Neural crest cell (in vitro differentiated cells): ENCODE measurements at places on chromosomes 6 and 20.

GRCh38 chr6:168219804-168220203, 99.8 kb downstream of the DACT2 start:
- no peak for DNase-seq

DNA sequence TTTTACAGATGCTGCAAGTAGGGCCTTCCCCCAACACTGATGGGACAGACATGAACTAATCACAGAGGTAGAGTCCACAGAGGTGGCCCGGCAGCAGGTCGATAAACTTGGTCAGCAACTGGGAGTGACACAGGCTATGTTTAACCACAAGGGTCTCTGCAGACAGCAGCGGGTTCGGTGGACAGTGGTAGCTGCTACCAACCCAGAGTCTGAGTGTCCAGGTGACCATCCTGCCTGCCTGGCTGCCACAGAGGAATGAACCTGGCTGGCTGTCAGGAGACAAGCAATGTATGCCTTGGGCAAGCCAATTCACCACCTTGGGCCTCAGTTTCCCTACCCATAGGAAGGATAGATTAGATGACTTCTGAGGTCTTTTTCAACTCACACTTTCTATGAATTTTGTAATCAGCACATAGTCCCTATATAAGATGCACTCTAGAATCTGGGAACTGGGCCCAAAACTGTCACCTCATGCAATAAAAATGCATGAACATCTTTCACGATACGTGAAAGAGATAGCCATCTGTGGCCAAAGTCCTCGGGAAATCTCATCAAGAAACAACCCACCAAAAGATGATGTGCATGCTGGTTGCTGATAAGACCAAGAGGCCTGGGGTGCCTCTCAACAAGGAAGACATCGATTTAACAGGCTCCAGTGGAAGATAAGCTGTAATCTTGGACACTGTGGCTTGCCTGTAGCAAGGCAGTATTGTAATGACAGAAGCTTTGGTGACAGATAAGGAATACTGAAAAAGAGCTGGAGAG, 30.5 kb downstream of the MDGA1 start:
- DNase-seq, result no peak

DNA sequence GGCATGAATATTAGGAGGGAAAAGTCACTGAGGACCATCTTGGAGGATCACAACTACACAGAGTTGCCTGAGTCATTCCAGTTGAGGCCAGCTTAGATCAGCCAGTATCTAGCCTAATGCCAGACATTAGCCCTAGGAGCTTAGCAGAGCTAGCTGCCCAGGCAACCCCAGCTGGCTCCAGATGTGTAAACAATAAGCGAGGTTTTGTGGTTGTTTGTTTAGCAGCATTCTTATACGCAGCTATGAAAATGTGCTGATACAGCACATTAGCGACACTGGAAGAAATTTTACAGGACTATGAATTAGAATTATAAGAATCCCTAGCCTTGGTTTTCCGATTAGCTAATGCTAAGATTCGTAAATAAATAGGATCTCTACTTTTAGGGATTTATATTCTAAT, 59.3 kb downstream of the BTBD3 start:
- DNase-seq, result no peak

DNA sequence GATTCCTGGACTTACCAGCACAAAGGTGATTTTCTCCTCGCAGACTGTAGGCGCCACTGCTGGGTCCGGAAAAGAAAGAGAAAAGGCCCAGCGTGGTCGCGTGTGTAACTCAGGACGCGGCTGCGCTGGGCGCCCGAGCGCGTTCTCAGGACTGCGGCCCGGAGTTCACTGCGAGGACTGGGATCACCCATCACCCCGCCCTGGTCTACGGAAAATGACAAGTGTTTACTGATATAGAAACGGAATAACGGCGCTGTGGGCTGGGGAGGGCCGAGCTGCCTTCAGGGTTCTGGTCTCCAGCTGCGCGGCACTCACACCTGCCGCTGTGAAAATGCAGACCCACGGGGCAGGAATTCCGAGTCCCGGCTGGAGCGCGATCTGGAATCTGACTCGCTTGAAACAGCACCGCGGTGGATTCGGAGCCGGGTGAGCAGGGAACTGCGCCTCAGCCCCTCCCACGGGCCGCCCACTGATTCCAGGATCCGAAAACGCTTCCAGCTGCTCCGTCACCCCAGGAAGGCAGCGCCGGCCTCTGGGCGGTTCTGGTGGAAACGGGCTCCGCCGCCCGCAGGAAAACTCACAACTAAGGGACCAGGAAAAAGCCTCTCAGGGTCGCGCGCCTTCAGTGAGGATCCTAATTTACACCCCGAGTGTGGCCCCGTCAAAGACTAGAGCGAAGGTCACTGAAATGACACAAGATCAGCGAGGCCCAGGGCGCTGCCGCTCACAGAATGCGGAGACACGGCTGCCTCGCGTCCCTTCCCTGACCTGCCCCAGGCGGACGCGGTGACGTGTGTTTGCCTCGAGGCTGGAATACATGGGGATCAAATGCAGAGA, 34.5 kb downstream of the HLA-A start:
- DNase-seq, result peak; percentile 40

- no peak for DNase-seq
These were observed 121.3 kb upstream of the BCLAF1 start for GRCh38 chr6:136411025-136411325.

DNA sequence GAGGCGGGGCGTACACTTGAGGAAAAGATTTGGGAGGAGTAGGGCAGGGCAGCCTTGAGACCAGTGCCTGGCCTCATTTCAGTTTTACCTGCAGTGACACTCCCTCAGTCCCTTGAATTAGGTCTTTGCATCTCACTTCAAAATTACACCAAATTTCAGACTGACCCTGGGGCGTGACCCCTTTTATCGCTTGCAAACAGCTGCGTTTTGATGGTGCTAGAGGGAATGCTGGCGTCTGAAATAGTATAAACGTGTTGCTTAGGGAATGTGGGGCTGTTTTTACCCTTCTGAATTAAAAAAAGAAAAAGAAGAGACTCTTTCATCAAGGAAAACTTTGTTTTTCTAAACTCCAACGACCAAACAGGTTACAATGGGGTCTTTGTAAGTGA, 21.0 kb downstream of the COL9A1 start:
- no peak for DNase-seq
